Ascending aorta (tissue), 2 donors: ENCODE measurements at places on chromosomes 5 and 9.

DNA sequence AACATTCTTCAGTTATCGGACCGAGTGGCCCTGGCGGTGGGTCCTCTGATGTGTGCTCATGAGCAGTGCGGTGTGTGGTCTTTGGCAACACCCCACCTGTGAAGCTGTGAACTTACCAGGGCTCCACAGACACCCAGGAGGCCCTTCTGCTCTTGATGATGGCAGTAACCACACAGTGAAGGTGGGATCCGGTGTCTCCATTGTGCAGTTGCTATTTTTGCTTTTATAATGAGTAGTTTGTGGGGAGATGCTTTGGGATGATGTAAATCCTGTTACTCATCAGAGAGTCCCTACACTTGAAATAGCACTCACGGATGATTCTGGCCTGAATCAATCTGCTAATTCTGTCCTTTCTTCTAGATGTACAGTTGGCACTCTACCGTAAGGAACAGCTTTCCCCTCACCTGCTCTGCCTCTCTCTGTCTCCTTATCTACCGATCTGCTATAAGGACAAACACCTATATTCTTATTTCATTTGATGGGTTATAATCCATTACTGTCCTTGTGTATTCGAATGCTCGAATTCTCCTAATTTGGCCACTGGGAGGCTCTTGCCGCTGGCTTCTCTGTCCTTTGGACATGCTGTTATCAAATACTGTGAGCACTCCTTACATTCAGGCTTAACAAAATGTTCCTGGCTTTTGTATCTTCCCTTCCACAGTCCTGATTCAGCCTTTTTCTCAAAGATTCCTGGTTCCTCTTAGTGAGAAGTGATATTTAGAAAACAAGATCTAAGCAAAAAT lies 20.2 kb downstream of the ATPSCKMT start:
- no peak for DNase-seq

DNA sequence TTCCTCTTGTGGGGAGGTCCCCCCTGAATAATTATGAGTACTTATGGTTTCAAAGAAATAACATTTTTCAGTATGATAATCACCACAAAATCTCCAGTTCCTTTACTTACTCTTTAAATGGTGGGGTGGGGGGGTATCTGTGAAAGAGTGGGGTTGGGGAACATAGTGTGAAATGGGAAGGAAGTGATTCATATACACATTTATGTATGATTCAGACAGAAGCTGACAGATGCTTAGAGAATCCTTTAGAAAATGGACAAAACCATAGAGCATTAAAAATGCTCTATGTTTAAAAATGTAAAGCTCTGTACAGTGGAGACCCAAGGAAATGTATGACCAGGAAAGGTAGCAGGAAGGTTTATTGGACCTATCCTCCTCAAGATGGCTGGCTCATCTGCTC lies 267.5 kb upstream of the GRIA1 start:
- no peak for DNase-seq

DNA sequence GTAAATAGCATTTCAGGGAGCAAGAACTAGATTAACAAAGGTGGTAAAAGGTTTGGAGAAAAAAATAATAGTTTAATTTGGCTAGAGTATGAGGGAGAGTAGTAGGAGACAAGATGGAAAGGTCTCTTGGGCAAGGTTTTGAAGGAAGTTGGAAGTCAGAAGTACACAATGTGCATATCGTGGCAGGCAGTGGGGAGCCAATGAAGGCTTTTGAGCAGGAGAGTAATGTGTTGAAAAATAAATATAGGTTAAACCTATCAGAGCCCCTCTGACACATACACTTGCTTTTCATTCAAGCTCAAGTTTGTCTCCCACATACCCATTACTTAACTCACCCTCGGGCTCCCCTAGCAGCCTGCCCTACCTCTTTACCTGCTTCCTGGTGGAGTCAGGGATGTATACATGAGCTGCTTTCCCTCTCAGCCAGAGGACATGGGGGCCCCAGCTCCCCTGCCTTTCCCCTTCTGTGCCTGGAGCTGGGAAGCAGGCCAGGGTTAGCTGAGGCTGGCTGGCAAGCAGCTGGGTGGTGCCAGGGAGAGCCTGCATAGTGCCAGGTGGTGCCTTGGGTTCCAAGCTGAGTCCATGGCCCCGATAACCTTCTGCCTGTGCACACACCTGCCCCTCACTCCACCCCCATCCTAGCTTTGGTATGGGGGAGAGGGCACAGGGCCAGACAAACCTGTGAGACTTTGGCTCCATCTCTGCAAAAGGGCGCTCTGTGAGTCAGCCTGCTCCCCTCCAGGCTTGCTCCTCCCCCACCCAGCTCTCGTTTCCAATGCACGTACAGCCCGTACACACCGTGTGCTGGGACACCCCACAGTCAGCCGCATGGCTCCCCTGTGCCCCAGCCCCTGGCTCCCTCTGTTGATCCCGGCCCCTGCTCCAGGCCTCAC lies at the start of gene CA9:
Gene CA9 (plus strand): TSS at position 797 of the 893 bp plus-strand sequence. CDS start 32 bp downstream, at position 829.
- no peak for DNase-seq

DNA sequence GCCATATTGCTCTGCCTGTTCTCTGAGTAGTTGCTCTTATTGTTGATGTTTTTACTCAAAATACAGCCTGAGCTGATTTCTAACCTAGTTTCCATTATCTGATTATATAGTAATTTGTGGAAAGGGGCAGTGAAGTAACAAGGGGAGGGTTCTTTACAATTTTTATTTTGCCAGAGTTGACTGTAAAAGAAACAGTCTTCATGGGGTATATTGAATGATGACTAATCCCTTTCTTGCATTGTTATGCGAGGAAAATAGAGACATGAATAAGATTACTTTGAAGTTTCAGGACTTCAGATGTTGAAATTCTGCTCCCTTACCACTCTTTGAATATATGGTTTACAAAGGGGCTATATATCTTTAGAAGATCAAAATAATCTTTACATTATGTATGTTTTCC lies 9.1 kb upstream of the LRRC70 start:
- no peak for DNase-seq

- peak; percentile 71 for DNase-seq
Measured at GRCh38 chr9:105299190-105299854, 54.9 kb downstream of the SLC44A1 start.

GRCh38 chr5:141821430-141821925 lies 56.7 kb downstream of the PCDH1 start:
- DNase-seq: no peak

DNA sequence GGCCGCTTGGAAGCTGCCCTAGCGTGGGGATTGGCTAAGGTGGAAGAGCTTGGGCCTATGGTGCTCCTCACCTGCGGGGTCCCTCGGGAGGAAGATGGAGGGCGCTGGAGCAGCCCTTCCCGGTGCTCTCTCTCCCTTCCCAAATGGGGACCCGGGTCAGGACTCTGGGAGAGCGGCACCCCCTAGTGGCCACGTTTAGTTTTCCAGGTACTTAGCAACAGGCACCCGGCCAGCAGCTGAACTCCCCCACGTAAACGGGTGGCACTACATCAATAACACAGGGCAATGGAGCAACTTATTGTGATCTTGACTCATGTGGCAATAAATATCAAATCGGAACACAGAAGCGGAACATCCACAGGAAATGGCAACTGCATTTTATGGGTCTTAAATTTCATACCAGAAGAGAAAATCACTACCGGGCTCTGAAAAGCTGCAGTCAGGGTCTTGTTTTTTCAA lies 316.6 kb downstream of the AGTPBP1 start:
- peak; percentile 71 for DNase-seq

GRCh38 chr9:137433916-137434431 lies 7.2 kb downstream of the ENTPD8 start:
- DNase-seq: no peak

DNA sequence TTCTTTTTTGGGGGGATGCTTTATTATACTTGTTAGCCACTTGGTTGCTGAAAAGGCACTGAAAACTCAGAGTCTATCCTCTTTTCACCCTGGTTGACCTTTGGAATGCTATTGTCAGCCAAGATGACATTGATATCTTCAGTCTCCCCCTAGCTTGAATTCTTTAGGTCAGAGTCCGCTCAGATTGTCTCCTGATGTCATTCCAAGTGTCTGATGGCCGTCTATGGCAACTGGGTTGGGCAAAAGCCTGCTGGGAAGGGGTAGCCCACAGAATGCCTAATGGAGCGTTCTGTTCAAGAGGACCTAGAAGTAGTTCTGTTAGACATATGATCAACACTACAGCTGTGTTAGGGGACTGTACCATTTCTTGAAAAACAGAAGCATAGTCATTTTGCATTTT lies 9.7 kb upstream of the MEF2C start:
- no peak for DNase-seq

GRCh38 chr5:149471406-149472183 lies 79.6 kb downstream of the CSNK1A1 start:
- DNase-seq: no peak

DNA sequence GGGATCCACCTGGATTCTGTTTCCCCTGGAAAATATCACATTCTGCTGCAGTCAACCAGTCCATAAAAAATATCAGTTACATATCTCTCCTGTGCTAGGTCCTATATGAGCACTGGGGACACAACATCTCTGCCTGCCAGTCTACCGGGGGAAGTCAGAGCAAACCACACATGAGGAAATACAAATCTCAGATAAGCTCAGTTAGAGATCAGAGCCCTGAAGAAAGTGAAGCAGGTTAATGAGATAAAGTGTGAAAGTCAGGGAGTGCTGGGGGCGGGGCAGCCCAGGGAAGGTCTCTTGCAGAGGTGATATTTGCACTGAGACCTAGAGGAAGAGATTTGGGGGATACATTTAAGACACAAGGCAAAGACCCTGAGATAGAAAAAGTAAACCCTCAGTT lies 67.8 kb upstream of the SLC1A1 start:
- DNase-seq: no peak

DNA sequence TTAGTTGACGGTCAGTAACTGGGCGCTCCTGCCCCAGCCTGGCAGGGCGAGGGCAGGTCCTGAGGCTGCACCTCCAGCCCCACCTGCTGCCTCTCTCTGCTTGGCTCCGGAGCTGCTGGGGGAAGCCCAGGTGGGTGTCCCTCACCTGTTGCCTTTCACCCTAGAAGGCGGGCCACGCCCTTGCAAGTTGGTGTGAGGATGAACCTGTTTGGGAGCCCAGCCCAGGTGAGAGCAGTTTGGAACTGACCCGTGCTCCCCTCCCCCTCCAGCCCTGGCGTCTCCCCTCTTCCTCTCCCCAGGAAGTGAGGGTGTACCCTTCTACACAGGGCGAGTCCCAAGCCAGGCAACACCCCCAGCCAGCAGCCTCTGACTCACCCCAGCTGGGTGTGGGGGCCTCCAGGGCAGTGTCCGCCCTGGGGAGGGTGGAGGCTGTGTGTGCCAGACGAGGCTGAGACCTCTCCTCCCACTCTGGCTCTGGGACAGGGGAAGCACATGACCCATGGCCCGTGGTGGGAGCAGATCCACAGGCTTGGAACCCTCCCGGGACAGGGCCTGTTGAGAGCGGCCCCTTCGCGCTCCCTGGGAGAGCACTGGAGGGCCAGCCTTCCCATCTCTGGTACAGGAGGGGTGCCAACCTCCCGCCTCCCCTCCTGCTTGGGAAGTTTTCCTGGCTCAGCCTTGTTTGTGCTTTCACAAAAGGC lies 10.4 kb downstream of the LRRC8A start:
- DNase-seq: peak; percentile 88
